Stimulated activated CD4-positive, alpha-beta T cell treated with anti-CD3 and anti-CD28 coated beads, TNF-alpha, amount 100 ng/mL, for 1 hour (primary cell): ENCODE measurements at places on chromosomes 1 and 21.

DNA sequence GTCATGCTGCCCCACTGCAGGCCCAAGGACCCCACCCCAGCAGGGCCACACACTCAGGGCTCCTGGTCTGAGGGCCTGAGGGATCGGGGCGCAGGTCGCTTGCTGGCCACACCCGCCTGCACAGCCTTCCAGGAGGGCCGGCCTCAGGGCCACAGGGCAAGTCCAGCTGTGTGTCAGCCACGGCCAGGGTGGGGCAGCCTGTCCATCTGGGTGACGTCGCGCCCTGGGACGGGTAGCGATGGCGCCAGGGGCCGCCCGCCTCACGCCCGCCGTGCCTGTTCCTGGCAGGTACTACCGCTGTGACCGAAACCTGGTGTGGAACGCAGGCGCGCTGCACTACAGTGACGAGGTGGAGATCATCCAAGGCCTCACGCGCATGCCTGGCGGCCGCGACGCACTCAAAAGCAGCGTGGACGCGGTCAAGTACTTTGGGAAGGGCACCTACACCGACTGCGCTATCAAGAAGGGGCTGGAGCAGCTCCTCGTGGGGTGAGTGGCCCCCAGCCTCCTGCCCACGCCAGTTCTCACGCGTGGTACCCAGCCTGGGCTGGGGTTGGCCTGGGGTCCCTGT is 2.5 kb downstream of the COL6A1 start:
- DNase-seq, result no peak

- DNase-seq, result no peak
These were observed 5.3 kb downstream of the PLXNA2 start for GRCh38 chr1:208238710-208239472.

DNA sequence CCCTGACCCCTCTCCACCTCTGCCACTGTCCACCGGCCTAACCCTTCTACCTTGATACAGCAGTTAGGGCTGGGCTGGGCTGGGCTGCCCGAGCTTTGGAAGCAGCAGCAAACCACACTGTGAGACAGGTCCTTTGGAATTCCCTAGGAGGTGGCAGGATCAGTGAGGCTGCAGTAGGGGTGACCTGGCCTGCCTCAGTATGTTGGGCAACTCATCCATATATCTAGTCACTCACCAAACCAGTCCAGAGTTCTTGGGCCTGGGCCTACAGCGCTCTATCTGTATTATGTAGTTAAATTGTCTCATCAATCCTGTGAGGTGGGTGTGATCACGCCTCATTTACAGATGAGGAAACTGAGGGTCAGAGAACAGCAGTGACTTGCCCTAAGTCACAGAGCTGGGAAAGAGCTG is 13.3 kb upstream of the SYNC start:
- DNase-seq, result no peak

DNA sequence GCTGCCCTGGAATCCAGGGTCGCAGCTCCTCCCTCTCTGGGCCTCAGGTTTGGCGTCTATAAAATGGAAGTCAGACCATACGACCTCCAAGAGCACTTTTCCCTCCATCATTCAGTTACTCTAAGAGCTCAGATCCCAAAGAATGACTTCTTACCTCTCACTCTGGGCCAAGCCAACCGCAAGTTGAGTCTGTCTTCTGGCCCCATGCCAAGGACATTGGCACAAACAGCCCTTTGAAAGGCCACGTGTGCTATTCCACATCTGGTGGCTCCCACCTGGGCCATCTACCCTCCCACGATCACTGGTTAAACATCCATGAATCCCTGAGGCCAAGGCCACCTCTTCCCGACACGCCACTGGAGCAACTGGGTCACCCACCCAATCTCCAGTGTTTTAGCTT is 12.4 kb downstream of the SLC2A7 start:
- DNase-seq, result no peak

DNA sequence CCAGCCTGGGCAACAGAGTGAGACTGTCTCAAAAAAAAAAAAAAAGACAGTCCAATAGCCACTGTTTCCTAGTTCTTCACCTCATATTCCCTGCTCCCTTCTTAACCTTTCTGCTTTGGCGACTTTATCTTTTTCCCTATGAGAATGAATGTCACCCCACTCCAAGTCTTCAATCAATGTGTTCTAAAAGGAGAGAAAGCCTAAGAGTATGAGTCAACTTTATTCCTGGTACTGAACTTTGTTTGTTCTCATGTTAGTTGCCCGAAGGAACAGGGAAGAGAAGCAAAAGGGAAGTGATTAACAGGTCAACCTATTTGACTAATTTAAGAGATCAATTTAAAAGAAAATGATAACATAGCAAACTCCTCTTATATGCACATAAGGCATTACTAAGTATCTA is 39.9 kb upstream of the SLC16A1 start:
- no peak for DNase-seq

DNA sequence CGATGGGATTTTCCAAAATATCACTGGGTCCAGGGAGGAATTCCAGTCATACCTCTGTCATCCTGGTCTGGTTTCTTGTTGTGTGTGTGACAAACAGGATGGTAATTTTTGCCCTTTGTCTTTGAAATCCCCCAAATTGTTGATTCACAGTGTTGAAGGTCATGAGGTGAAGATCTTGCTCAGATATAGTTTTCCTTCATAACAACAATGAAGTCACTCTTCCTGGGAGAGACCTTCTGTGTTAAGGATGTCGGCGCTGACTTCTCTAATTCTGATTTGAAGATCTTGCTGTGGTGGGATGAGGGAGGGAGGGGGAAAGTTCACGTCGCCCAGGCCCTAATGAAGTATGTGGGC is 32.2 kb upstream of the MPZL1 start:
- no peak for DNase-seq

GRCh38 chr1:185581020-185581419 is 153.2 kb upstream of the HMCN1 start:
- DNase-seq, result no peak

DNA sequence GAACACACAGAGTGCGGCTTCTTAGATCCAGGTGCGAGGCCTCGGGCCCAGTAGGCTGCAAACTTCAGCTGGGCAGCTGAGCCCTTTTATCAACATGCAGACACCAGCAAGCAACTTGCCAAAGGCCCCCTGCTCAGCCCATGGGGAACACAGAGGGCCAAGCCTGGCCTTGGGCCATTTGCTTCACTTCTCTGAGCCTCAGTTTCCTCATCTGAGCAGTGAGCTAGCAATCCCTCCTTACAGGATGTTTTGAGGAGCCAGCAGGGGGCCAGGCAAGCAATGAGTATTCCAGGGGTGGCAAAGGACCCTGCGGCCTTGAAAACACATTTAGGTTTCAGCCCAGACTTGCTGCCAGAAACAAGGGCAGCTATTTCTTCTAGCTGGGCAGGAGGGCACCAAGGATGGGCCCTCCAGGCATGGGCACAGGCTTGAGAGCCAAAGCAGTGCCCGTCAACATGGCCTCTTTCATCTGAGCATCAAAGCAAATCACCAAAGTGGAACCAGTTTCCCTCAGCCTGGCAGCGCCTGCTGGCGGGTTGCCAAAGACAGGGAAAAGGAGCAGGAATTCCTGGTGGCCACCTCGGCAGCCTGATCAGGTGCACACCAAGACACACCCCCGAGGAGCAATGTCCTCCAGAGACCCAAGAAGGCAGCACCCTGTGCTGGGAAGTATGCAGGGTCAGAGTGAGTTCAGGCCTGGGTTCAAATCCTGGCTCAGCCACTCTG is 1.4 kb downstream of the MATN1 start:
- DNase-seq, result no peak

- DNase-seq, result no peak
These were observed 159.1 kb upstream of the KCNK2 start for GRCh38 chr1:214923278-214923915.

GRCh38 chr1:51574796-51575195 is 42.1 kb upstream of the OSBPL9 start:
- no peak for DNase-seq

GRCh38 chr1:228159008-228159665 is 6.5 kb upstream of the IBA57 start:
- no peak for DNase-seq

- DNase-seq, result no peak
These were observed 19.3 kb downstream of the INSRR start for GRCh38 chr1:156839426-156840109.

DNA sequence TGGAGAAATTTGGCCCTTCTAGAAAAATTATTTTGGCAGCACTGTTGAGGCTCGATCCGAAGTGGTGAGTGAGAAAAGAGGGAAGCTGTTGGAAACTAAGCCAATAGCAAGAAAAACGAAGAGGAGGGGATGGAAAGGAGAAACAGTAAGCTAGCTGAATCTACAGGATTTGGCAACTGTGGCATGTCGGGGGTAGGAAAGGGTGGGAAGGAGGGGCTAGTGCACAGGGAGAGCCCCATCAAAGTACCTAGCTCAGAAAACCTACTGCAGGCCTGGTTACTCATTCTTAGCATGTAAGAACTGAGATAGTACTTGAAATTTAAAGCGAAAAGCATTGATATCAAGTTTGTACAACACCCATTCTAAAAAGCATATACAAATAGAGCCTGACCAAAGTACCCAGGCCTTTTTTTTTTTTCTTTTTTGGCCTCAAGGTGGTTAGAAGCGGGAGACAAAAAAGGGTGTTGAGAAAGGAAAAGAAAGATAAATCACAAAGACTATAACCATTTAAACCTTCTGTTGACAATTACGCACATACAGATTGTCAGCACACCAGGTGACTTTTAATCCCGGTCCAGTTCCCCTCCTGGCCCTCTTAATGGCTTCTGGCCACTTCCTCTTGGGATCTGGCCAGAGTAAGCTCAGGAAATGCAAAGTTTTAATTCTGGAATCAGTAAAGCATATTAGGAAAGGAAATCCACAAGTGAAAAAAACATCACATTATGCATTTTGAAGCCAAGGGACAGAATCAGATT is 50.4 kb downstream of the SLC16A1 start:
- DNase-seq, result no peak

- DNase-seq, result no peak
These were observed 17.4 kb downstream of the IL6R start for GRCh38 chr1:154422521-154422920.

DNA sequence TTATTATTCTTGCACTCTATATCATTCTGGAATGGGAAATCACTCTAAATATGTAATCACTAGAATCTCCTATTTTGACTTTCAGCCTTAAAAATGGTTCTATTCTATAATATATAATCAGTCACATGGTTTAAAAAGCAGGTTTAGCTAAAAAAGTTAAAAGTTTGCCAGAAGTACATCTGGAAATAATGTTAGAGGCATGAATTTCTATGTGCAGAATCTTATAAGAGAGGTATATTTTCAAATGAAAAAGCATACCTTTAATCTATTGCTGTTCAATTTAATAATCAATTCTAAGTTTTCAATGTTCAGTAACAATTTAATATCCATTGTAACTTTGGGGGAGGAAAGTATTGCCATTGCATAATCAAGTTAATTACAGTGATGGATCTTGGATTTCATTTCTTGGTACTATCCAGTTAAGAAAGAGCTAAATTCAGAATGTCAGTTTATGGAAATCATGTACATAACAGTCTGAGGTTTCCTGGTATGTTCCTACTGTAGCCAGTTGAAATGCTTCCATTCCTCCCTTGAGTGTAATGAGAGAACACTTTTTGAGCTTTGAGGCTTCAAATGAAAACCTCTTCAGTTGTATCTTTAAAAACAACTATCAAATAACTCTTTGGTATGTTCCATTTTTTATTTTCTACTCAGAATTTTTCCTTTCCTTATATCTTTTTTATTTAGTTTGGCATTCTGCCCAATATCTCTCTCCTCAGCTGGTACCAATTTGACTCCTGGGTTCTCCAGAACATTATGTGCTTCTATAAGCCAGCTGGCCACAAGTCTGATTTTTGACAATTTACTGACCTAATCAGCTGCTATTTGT is 175.7 kb upstream of the COL11A1 start:
- DNase-seq, result no peak

DNA sequence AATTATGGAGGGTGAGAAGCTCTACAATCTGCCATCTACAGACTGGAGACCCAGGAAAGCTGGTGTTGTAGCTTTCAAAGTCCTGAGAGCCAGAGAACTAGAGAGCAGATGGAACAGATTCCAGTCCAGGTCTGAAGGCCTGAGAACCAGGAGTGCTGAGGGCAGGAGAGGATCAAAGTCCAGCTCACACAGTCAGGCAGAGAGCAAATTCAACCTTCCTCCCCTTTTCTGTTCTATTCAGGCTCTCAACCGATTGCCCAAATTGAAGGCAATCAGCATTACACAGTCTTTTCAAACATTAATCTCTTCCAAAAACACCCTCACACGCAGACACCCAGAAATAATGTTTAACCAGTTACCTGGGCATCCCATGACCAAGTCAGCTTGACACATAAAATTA is 2.5 kb upstream of the TMPRSS2 start:
- DNase-seq, result no peak
